Islet precursor cell (in vitro differentiated cells): ENCODE measurements at places on chromosomes 5 and 9.

DNA sequence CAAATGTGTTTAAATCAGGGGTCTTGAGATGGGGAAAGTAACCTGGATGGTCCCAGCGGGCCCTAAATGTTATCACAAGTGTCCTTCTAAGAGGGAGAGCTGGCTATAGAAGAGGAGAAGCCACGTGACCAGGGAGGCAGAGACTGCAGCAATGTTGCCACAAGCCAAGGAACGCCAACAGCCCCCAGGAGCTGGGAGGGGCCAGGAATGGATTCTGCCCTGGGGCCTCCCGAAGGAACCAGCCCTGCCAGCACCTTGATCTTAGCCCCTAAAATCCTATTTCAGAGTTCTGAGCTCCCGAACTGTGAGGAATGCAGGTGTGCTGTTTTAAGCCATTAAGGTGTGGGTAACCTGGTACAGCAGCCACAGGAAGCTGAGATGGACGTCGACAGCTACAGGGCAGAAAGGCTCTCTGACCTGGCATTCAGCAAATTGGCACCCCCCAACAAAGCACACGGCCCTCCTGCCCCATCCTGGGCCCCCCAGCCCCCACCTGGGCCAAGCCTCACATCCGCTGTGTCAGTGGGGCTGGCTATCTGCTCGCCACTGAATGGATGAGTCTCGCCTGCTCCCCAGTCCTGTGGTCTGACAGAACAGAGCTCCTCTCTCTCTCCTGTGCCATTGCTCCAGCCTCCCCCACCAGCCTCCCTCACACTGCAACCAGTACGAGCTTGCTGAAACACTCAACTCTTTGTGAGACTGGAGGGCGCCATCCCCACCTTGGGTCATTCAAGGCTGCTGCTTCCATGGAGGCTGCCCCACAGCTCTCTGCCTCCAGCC is 78.8 kb downstream of the ADAMTS2 start:
- peak; percentile 54 for DNase-seq

DNA sequence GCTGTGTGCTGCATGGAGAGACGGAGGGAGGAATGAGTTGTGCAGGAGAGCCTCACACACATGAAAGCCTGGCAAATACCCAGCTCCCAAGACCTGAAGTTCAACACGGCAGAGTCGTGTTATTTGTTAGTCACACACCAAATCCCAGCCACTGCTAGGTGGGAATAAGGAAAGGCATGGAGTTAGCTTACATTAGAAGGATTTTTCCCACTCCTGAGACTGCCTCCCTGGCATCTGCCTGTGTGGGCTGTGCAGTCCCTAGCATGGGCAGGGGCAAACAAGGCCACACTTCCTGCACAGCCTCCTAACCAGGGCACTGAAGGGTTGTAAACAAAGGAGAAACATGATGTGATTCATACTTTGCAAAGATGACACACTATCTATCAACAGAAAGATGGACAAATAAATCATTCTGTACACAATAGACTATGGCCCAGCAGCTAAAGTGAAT is 306.8 kb downstream of the SPOCK1 start:
- no peak for DNase-seq

DNA sequence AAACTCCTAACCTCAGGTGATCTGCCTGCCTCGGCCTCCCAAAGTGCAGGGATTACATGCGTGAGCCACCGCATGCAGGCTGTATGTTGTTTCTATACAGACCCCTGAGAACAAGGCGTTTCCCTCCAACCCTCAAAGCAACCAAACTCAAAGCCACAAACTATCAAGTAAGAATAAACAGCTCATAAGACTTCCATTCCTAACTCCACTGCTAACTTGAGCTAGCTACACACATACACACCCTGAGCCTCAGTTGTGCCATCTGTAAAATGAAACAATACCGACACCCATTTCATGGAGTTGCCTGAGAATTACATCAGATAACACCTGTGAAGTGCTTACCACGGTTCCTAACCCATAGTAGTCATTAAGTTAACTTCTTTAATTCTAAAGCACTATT is 70.8 kb downstream of the SERINC5 start:
- DNase-seq, result no peak

DNA sequence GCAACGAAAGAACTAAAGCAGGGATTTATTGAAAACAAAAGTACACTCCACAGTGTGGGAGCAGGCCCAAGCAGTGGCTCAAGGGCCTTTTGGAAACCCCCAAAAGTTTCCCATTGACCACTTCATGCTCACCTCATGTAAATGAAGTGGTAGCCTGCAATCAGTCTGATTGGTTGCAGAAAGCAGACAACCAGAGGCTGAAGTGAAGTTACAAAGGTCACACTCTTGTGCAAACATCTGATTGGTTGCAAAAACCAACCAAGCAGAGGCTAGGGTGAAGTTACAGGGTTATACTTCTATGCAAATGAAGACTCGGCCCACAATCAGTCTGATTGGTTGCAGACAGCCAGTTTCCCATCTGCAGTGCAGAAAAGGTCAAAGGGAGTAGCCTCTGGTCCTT is 258.0 kb downstream of the YTHDC2 start:
- DNase-seq, result no peak

DNA sequence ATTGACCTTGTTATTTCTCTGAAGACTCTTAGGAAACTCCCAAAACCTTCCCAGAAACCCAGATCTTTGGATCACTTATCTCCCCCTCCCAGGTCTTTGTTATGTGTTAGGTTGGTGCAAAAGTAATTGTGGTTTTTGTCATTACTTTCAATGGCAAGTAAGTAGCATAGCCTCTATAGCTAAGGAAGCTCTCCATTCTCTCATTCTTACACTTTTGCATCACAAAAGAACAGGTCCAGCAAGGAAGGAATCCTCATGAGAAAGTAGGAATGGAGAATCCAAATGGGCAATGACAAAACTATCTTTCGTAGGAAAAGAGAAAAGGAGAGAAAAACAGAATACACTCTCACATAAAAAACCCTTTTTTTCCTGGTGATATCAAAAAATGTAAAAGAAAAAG is 81.3 kb upstream of the ELAVL2 start:
- no peak for DNase-seq

- DNase-seq, result peak; percentile 60
Measured at GRCh38 chr5:176446884-176447590, 1.1 kb upstream of the FAF2 start.

DNA sequence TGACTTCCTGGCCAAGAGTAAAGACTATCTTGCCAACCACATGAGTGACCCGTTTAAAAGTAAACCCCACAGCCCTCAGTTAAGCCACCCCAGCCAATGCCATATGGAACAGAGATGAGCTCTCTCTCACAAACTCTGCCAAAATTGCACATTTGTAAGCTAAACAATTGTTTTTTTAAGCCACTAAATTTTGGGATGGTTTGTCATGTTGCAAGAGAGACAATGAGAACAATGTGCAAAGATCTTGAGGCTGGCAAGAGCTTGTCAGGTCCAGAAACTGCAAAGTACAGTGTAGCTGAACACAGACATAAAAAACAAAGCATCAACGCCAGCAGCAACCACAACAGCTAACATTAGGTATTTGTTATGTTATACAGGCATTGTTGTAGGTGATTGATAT is 27.8 kb downstream of the HOMER1 start:
- DNase-seq, result no peak

- no peak for DNase-seq
Measured at GRCh38 chr5:8053270-8053669, 184.3 kb downstream of the MTRR start.
